Ammon's horn (tissue), 1 donor: ENCODE measurements at places on chromosomes 16 and 17.

DNA sequence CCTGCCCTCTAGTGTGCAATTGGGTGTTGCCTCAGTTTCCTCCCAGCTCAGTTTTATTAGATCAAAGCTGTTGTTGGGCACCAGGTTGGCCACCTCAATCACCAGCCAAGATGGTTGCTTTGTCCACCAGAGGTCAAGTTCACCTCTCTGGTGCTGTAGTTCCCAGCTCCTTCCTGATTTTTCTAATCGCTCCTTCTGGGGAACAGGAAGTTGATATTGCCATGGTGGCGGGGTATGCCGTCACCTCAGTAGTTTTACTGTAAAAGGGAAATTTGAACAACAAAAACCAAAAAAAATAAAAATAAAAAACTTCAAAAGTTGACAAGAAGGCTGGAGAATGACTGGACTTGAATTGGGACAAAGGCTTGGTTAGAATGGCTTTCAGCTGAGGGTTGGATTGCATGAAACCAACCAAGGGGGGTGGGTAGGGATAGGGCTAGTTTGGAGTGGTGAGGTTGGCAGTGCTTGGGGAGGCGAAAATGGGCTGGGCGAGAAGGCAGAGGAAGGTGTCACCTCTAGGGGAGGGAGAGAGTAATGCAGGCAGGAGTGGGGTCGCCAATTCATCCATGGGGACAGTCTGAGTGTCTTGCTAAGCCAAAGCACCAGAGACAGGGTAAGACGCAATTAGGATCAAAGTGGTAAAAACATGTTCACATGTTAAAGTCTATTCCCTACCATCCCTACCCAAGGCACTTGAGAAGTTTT is 6.2 kb downstream of the EFNB3 start:
- no peak for DNase-seq

- no peak for DNase-seq
Observed at GRCh38 chr16:29151317-29151716, 166.5 kb downstream of the LAT start.

DNA sequence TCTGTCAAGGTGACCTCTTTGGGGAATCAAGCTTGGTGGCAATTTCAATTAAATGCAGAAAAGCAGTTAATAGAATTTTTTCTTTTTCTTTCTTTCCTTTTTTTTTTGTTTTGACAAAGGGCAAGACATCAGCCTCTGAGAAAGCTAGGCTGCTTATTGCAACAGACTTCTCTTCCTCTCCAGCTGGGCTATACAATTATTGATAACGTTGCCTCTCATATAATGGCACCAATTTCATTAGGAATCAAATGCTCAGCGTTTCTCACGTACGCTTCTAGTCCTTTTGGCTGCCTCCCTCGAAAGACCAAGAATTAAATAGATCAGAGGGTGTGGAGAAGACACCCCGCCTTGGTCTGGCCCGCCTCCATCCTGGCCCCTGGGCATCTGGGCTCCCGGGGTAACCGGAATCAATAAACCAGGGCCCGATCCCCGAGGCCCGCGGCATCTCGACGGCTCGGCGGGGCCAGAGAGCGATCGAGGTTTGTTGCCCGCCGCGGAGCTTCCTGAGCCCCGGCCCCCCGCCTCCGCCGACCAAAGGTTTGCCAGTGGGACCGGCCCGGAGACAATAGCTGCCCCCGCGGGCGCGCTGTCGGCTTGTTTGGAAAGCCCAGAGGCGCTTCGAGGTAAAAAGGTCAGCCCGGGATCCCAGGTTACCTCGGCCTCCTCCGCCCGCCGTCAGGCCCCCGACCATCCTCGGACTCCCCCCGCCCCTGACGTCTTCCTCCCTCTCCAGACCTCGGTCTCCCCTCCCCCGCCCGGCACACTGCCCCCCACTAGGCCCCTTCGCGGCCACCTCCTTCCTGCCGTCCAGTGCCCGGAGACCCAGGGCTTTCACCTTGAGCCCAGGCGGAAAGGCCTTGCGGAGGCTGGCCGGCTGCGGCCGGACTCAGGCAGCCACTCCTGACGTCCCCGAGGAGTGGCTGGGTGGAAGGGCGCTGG is 3.9 kb downstream of the HOXB1 start:
- no peak for DNase-seq

DNA sequence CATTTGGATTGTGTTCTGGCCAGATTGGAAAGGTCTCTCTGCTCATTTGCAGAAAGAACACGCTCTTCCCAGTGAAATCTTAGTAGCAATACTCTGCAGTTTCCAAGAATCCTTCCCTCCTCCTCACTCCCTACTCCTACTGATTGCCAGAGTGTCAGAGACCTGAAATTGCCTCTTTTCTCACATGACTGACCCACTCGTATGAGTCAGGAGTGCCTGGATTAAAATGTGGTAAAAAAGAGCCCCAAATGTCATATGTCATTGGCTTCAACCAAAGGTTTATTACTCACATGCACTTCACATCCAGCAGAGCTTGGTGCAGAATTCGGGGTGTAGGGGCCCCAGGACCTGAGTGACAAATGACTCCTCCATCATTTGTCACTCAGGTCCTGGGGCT is 39.7 kb upstream of the IRX3 start:
- no peak for DNase-seq

DNA sequence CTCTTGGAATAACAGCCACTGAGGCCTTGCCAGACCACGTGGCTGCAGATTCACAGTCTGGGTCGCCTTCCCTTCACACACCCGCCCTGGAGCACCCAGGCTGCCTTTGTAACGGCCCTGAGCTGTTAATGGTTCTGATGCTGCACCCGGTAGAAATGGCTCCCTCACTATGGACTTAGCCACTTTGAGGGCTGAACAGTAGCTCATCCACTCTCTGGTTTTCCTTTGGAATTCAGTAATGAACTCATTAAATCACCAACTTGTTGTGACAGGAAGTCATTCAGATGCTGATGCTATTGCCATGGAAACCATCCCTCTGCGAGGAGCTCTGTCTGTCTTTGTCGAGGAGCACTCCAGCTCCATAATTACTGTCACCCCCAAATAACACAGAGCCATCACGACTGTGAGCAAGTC is 59.2 kb downstream of the CDK5R1 start:
- peak; percentile 85 for DNase-seq
